ENCODE measurements at places on chromosomes 1 and 21.

DNA sequence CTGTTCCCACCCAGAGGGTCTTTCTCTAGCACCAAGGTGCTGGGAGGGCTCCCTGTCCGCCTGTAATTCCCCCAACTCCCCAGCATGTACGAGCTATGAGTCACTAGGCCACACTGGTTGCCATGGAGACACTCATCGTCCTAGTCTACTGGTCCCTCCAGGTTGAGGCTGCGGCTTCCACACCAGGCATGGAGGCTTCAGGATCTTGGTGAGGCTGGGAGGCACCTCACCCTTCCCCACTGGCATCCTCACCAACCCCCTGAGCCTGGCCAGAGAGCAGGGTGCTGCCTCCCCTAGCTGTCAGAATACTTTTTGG is 75.6 kb upstream of the KAZN start:
- no peak for DNase-seq

GRCh38 chr1:233885196-233885920 is 19.1 kb upstream of the SLC35F3 start:
- peak; percentile 6 for DNase-seq

DNA sequence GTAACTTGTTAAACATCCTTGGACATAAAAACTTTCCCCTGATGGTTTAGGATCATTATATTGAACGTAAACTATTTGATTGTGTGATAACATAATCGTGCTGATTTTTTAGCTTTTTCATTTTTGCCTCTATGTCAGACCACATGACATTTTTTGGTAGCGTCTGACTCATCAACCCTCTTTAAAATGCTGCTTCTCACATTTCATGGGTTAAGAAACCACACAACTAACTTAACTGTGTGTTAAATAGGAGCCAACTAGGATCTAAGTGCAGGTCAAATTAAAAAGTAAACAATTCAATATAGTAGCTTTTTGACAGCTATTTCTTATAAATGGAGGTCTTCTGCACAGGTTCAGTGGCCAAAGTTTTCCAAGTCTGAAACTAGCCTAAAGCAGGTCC is 9.8 kb downstream of the BTG3 start:
- DNase-seq = no peak

DNA sequence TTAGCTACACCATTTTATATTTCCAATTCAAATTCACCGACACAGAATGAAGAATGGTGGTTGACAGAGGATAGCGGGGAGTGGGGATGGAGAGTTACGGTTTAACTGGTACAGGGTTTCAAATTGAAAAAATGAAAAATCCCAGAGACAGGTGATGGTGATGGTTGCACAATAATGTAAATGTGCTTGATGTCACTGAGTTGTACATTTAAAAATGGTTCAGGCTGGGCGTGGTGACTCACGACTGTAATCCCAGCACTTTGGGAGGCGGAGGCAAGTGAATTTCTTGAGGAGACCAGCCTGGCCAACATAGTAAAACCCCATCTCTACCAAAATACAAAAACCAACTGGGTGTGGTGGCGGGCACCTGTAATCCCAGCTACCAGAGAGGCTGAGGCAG is 31.2 kb upstream of the SHCBP1L start:
- DNase-seq = no peak

- DNase-seq = no peak
Measured at GRCh38 chr1:3491291-3492246, 37.1 kb downstream of the ARHGEF16 start.

- no peak for DNase-seq
Measured at GRCh38 chr1:115307661-115308060, 30.4 kb downstream of the NGF start.

- DNase-seq = no peak
Measured at GRCh38 chr21:34836103-34836932, 167.5 kb downstream of the CLIC6 start.

DNA sequence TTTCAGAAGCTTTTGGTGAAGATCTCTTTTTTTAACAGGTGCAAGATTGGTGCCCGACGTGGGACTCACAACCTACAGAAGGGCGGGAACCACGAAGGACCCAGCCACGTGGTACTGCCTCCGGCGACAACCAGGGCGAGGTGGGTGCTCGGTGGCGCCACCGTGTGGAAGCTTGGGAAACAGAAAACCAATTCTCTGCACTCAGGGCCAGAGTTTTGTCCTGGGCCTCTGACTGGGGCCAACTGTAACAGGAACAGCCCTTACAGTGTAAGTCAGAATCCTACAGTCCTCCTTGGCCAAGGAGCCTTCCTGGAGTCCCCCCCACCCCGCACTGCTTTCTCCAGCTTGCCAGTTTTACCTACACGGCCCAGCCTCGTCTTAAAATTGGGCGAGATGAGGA is 11.6 kb upstream of the S100A7A start:
- no peak for DNase-seq

DNA sequence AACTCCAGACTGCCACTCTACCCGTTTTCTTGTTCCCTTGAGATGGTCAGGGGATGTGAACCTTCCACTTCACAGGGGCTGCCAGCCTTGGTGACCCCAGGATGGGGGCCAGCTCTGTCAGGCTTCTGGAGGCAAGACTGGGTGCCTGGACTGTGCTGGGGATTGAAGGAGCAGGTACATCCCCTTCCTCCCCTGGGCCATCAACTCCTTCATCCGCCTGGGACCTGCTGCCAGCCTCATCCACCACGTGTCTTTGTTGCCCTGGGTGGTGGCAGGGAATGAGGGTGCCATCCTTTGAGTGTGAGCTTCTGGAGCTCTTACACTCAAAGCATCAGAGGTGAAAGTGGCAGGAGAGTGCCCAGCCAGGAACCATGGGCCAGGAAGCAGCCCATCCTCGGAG is 139.6 kb downstream of the IGSF21 start:
- no peak for DNase-seq

- DNase-seq = no peak
Measured at GRCh38 chr1:7043191-7043549, 257.9 kb downstream of the CAMTA1 start.

GRCh38 chr1:181503171-181503810 is 20.0 kb downstream of the CACNA1E start:
- no peak for DNase-seq

- DNase-seq = no peak
Measured at GRCh38 chr1:117719004-117719403, 113.2 kb downstream of the TENT5C start.

DNA sequence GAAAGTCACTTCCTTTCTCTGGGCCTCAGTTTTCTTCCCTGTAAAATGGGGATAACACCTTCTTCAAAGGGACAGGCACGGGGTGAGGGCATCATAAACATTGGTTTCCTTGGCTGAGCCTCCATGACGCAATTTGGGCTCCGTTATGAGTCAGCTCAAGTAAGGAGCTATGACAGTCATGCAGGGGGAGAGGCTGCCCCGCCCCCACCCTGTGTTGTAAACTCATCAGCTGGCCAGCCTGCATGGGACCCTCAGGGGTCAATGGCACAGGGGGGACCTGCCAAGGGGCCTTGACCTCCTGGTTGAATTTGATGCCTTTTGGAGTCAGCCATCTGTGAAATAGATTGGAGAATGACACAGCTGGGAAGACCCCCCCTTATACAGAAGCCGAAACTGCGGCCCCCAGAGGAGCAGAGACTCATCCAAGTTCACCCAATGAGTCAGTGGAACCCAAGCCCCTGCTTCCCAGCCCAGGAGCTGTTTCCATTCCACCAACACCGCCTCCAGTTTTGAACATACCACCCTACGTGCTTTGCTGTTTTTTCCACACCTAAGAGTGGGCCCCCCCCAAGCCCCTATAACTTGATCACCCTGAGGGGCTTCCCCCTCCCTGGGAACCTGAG is 36.8 kb upstream of the RUNX3 start:
- no peak for DNase-seq

GRCh38 chr1:145773423-145773822 is 50.5 kb downstream of the RNF115 start:
- no peak for DNase-seq

GRCh38 chr21:37072274-37072987 is 440 bp downstream of the PIGP start:
- no peak for DNase-seq

DNA sequence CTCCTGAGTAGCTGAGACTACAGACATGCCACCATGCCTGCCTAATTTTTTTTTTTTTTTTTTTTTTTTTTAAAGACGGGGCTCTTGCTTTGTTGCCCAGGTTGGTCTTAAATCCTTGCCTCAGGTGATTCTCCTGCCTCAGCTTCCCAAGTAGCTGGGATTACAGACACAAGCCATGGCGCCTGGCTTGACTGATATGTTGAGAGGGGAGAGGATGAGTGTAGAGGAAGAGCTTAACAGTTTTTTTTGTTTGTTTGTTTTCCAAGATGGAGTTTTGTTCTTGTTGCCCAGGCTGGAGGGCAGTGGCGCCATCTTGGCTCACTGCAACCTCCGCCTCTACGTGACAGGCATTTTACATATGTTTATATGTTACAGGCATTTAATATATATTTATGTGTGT is 2.5 kb downstream of the SRP9 start:
- no peak for DNase-seq

DNA sequence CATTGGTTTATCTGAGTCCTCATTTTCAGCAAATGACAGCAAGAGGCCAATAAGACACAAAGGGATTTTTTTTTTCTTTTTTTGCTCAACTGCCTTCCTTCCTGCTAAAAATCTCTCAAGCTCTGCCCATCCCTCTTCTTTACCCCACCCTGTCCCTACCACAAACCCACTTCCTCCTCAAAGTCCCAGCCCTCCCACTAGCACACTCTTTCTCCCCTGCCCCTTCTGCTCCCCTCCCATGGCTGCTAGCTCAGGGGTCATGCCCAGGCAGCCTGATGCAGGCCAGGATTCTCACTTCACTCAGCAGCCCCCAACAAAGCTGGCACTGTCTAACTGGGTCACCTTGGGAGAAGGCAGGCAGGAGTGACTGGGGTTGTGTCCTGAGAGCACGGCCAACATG is 28.8 kb upstream of the PPP2R5A start:
- no peak for DNase-seq

- DNase-seq = no peak
Measured at GRCh38 chr1:234863551-234863971, 253.6 kb upstream of the IRF2BP2 start.

GRCh38 chr21:36022427-36023091 is 37.8 kb downstream of the SETD4 start:
- DNase-seq = no peak

GRCh38 chr1:152440635-152441471 is 26.8 kb upstream of the CRNN start:
- DNase-seq = peak; percentile 52

DNA sequence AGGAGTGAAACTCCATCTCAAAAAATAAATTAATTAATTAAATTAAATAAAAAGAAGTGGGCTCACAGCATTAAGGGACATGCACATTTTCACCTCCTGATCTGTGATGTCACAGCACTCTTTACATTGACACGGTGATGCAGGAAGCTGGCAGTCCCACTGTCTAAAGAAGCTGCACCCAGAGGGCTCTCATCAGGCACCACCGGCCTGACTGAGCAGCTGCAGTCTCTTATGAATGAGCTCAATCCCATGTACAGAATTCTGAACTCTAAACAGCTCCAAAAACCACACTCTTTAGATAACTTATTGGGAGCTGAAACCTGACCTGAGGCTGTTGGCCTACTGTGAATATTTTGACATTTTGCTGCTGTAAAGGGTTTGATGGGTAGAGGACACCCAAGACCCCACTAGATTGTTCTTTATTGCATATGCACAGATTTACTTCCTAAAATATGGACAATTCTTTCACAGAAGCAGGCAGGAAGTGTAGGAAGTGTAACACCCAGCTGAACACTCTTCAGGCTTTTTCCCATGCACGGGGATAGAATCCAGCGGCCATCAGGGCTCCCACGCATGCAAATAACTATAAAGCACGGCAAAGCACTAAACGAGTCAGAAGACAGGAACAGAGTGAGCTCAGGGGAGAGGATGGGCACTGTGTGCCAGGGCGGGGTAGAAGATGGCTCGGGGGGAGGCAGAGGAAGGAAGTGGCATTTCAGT is 46.2 kb downstream of the L1TD1 start:
- DNase-seq = no peak

GRCh38 chr1:206978259-206978658 is 8.0 kb upstream of the FCAMR start:
- no peak for DNase-seq

- no peak for DNase-seq
Measured at GRCh38 chr1:8641377-8641997, 176.0 kb downstream of the RERE start.

GRCh38 chr1:65259816-65260215 is 49.5 kb upstream of the DNAJC6 start:
- DNase-seq = no peak

- no peak for DNase-seq
Measured at GRCh38 chr1:55213885-55214211, 1.3 kb downstream of the USP24 start.

DNA sequence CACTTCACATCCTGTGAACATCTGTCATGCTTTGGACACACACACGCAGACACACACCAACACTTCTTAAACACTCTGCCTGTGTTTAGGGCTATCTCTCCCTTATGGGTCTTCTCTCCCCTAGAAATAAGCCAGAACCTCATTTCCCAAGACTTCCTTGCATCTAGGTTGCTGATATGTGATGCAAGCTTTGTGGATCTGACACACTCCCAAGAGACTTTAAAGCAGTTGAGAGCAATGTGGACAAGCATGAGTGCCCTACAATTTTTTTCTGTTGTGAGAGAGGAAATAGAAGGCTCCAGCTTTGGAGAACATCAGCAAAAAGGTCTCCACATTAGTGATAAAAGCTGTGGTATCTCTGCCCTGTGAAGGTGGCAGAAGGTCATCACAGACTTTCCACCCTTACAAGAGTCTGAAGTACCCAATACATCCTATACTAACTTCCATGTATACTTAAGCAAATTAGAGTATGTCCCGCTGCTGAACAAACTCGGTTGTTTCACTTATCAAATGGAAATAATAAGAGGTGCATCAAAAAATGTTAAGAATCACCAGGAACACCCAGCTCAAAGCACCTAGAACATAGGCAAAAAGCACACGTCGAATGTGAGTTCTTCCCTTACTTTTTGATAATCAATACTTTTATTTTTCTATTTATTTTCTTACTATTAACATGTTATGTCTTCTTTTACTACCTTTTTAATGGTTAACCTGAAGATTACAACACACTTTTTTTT is 267.6 kb downstream of the SETD4 start:
- no peak for DNase-seq

DNA sequence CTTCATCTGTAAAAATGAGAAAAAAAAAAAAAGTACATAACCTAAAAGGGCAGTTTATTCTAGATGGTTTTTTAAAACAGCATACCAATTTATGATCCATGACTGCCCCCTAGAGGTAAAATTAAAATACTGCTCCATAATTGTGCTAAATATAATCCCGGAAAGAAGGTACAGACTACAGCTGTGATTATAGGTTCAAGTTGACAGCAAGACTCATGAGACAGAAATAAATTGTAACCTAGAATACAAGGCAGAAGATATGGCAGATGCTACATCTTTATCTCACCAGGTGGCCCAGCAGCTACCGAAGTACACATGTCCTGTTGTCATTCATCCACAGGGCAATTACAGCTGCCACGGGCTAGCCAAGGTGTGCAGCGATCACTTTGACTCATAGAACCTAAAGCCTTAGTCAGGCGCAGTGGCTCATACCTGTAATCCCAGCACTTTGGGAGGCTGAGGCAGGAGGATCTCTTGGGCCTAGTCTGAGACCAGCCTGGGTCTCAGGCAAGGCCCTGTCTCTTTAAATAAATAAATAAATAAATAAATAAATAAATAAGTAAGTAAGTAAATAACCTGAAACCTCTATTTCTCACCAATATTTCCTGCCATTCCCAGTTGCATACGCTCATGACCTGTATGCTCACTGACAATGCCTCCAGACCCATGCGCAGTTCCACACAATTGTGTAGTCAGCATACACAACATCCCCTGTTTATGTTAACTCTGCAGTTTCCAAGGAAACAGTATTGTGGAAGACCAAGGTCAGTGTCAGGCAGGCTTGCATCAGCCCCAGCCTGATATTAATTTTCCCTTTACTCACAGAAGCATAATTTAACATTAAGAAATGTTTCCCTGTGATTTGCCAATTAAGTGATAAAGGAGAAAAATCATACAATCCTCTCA is 18.3 kb upstream of the PPIE start:
- DNase-seq = peak; percentile 32
